Left renal cortex interstitium (tissue), 4 donors: ENCODE measurements at places on chromosomes 1 and 21. TPM values are rescaled to one million over a fixed set of nuclear protein-coding genes. Genes with fewer than 3 reads are reported as not detected.

The GABRD gene
- 2.1 TPM for polyA plus RNA-seq

The SLX9 gene
- 22.0 TPM for polyA plus RNA-seq

The ORC1 gene
- polyA plus RNA-seq: 6.0 TPM

The SLC1A7 gene
- polyA plus RNA-seq: 0.11 TPM

The C1QTNF12 gene
- polyA plus RNA-seq: 7.2 TPM

The CFHR3 gene
- 0.42 TPM for polyA plus RNA-seq

The CAPN8 gene
- 3.5 TPM for polyA plus RNA-seq

The BRDT gene
- polyA plus RNA-seq: 0.36 TPM

The CLDN8 gene
- polyA plus RNA-seq: 67.1 TPM

The CFAP141 gene
- not detected for polyA plus RNA-seq

The CFHR1 gene
- polyA plus RNA-seq: 0.57 TPM

The SH2D1B gene
- polyA plus RNA-seq: 0.14 TPM

The VWA1 gene
- polyA plus RNA-seq: 53.6 TPM

The DENND2C gene
- 3.5 TPM for polyA plus RNA-seq

The PTAFR gene
- 2.4 TPM for polyA plus RNA-seq

The RHBDL2 gene
- polyA plus RNA-seq: 0.95 TPM

The C8B gene
- polyA plus RNA-seq: 0.22 TPM

The TCP10L gene
- polyA plus RNA-seq: 2.0 TPM

The CENPL gene
- 10.6 TPM for polyA plus RNA-seq

The MNDA gene
- 4.8 TPM for polyA plus RNA-seq

The TMEM269 gene
- polyA plus RNA-seq: 0.78 TPM

The MROH9 gene
- not detected for polyA plus RNA-seq

The PLEKHA6 gene
- 45.9 TPM for polyA plus RNA-seq

The COL6A1 gene
- polyA plus RNA-seq: 349 TPM

The MYBPH gene
- 0.47 TPM for polyA plus RNA-seq

The USP1 gene
- polyA plus RNA-seq: 75.4 TPM

The AK5 gene
- 5.9 TPM for polyA plus RNA-seq

The KIF17 gene
- polyA plus RNA-seq: 4.8 TPM

The RPL11 gene
- 2,046 TPM for polyA plus RNA-seq

The PLA2G2D gene
- polyA plus RNA-seq: not detected

The PTPN14 gene
- polyA plus RNA-seq: 29.6 TPM

The TRIM17 gene
- 12.2 TPM for polyA plus RNA-seq

The TSTD1 gene
- 67.4 TPM for polyA plus RNA-seq

The ESPN gene
- 26.5 TPM for polyA plus RNA-seq

The RGS7 gene
- polyA plus RNA-seq: 5.7 TPM

The NID1 gene
- polyA plus RNA-seq: 168 TPM

The KCNE2 gene
- 1.3 TPM for polyA plus RNA-seq

The LPAR3 gene
- polyA plus RNA-seq: 1.1 TPM

The NBPF8 gene
- 11.8 TPM for polyA plus RNA-seq

The OR2M3 gene
- 0.03 TPM for polyA plus RNA-seq

The DCST1 gene
- 0.34 TPM for polyA plus RNA-seq

The TCHH gene
- polyA plus RNA-seq: 0.08 TPM

The NR1I3 gene
- polyA plus RNA-seq: 1.9 TPM

The CCDC185 gene
- 0.08 TPM for polyA plus RNA-seq

The CA14 gene
- 6.8 TPM for polyA plus RNA-seq

The RNU1-3 gene
- 2.1 TPM for polyA plus RNA-seq

The SEMA6C gene
- polyA plus RNA-seq: 34.6 TPM

The MAP3K7CL gene
- 4.8 TPM for polyA plus RNA-seq

The DYNLT4 gene
- 0.14 TPM for polyA plus RNA-seq

The LGR6 gene
- polyA plus RNA-seq: 0.98 TPM

The FBLIM1 gene
- 58.9 TPM for polyA plus RNA-seq
